Esophagus squamous epithelium (tissue), 5 donors: ENCODE measurements at places on chromosomes 7 and 10.

DNA sequence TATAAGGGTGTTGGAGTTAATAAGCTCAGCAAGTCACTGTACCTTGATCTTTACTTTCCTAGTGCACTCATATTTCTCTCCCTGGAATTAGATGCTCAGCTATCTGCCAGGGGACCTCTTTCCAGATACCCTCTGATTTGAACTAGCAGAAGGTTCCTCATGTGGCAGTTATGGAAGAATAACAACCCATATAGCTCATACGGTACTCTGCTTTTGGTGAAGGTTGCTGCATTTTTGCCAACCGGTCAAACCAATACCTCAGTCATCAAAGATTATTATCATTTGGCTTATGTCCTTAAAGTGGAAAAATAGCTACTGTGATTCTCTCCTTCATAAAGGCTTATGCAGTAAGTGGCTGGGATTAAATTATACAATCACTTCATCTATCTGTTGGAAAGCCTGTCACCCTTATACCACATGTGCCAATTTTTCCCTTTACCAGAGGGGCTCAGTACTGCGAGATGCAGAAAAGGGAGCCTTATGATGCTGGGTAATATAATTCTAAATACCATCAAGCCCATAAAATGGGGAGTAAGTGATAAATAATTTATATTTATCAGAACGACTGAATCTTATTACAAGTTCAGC, 43.4 kb upstream of the PTER start:
- DNase-seq: no peak

- no peak for DNase-seq
These were observed at the start of gene IKZF1 for GRCh38 chr7:50304129-50304910. IKZF1 (plus strand) TSS chr7:50304716; CDS start chr7:50319062, 14,346 bp downstream.

DNA sequence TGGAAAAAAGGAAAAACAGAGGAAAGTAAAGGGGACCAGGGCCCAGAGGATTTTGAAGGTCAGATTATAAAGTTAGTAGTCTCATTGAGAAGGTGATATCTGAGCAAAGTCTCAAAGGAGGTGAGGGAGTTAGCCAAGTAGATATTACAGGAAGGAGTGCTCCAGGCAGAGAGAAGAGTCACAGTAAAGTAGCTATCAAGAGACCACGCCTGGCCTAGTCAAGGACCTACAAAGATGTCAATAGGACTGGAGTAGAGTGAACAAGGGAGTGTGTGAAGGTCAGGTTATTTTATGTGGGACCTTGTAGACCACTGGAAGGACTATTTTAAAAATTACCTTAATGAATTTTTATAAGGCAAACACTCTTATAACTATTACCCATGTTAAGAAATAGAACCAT, 64.8 kb downstream of the TPST1 start:
- DNase-seq: no peak

GRCh38 chr10:25629333-25629732, 304.7 kb upstream of the MYO3A start:
- DNase-seq: no peak

DNA sequence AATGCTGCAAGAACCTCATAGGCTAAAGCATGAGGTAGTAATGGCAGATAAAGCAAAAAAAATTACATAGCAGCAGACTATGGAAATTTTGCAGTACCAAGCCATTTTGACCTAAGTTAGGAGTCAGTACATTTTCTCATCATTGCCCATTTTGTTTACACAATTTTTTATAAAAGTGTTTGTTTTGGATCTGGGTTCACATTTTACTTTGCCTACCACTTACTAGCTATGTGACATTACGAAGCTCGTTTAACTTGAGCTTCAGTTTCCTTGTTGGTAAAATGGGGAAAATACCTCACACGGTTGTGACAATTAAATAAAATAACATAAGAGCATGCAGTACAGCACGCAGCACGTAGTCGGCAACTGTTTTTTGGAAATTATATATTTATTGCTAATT, 99.6 kb downstream of the ADD3 start:
- no peak for DNase-seq

DNA sequence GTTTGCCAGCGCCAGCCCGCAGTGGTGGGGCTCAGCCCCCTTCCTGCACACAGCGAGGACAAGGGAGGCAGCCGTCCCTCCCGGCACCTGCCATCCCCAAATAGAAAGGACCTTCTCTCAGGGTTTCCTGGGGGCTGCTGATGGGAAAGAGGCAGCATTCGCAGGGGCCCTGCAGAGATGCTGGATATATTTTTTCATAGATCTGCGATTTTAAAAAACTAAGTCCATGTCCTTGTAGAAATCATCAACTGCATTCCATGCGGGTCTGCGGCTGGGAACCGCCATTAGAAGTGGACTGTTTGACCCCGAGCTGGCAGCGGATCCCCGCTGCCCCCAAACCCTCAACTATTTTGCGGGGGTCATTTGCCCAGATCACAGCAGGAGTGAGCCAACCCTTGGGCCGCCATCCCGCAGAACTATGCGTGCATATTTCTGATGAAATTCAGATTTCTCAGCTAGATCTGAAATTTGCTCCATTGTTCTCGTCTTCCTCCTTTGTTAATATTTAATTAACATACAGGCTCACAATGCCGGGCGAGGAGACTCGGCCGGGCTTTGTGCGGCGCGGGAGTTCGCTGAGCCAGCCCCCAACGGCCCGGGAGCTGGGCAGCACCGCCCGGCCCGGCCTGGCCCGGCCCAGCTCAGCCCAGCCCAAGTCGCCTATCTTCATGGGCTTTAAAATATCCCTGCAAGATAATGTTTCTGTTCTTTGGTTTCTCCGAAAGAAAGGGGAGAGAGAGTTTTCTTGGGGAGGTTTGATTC, 2.0 kb downstream of the EN2 start:
- DNase-seq: no peak

DNA sequence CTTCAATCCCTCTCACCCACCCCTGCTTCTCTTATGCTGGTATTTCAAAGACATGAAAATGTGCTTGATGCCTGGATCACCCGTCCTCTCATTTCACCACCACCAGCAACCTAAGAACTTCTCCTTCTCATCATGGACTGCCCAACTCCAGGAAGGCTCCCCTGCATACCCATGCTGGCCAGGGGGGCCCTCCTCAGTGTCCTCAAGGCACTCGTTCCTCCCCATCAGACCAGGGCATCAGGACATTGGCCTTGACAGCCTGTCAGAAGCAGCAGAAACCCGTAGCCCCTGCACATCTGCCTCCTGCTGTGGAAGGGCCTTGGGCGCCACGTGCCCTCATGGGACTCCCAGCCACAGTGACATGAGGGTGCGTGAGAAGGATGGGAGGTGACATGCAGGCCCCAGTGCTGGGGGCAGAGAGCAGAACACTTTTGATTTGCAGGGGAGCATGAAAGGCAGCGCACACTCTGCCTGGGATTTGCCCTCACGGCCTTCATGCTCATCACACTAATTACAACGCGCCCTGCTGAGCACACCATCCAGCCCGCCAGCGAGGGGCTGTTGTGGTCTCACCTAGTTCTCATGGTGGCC, 1.9 kb upstream of the HSPA12A start:
- DNase-seq: no peak

- no peak for DNase-seq
These were observed 18.6 kb upstream of the VCL start for GRCh38 chr10:73979141-73979808.

DNA sequence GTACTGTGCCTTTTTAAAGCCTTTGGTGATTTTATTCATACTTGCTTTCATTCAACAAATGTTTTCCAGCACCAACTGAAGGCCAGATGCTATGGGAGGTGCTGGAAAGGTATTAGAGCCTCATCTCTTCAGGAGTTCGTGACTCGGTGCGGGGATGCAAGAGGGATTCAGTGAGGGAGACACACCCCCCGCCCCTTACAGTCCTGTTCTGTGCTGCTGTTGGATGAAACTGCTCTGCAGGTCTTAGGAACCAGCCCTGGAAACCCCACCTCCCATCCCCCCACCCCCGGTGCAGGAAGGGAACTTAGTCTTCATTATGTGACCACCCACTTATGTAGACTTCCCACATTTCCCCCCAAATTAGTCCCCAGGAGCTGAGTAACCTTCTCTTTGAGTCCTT, 110.4 kb downstream of the INSYN2A start:
- DNase-seq: no peak

DNA sequence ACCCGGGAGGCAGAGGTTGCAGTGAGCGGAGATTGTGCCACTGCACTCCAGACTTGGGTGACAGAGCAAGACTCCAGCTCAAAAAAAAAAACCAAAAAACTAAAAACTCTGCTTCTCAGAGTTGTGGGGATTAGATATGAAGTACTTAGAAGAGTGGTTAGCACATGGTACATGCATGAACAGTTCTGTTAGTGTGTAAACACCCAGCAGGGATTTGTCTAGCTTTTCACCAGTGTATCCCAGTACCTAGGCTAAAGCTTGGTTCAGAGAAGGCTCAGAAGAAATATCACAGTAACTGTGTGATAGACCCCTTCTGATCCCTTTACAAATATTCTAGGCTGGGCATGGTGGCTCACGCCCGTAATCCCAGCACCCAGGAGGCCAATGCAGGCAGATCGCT, 9.5 kb downstream of the PPIA start:
- no peak for DNase-seq

DNA sequence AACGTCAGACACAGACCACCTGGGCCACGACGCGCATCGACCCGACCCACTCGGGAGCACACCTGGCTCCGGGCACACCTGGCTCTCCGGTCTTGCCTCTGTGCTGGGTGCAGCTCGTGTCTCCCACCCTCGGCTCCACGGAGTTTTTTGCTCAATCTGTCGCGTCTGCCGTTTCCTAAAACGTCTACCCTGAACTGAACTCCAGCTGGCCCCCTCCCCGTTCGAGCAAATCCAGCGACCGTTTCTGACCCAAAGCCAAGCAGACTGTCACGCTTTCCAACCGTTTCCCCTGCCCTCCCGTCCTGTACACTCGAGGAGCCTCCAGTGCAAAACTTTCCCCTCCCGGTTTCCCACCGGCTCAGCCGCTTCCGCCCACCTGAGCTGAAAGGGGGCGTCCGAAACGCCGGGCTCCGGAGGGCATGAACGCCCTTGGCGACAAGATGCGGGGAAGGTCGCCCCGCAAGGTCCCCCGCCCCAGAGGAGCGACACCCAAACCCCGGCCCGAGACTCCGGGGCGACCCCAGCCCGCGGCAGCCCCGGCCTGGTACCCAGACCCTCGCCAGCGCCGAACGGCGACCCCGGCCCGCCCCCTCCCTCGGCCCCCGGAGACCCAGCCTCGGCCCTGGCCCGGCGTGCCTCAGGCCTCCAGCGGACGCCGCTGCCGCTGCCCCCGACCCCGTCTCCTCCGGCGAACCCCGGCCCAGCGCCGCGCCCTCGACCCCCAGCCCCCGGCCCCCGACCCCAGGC, 557 bp downstream of the CYTH3 start:
- no peak for DNase-seq
